Neuronal stem cell (in vitro differentiated cells): ENCODE measurements at places on chromosomes 3 and 15.

GRCh38 chr3:189355481-189356201 lies 183.9 kb downstream of the TPRG1 start:
- DNase-seq = no peak

DNA sequence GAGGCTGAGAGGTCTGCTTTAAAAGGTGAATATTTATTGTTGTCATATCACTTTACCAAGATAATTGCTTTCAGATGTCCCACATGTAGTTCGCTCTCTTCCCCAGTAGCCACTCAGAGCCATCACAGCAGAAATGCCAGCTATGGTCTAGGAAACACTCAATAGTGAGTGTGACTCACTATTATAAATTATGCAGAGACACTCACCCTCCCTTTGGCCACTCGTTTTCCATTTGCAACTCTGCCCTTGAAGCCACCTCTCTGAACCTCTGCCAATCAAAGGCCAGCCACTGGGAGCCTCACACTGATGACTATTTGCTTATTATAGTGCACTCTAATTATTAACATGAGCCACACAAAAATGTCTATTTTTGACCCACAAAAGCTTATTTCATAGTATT lies 328.1 kb upstream of the ATP10A start:
- DNase-seq = no peak

DNA sequence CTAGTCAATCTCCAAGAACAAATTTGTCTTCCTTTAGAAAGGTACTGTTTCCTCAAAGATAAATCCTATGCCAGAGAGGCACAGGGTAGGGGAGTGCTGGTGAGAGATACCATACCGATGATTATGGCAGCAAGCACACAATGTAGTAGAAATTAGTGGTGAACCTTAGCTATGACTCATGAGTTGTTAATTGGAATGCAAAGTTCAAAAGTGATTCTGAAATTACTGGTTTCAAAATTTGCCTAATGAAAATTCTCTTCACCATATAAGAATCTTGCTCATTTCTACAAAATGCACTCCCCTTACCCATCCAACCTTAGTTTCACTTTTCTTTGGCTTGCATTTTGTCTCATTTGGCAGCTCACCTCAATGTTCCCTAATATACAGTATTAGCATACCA lies 139.5 kb upstream of the SLC2A2 start:
- no peak for DNase-seq

DNA sequence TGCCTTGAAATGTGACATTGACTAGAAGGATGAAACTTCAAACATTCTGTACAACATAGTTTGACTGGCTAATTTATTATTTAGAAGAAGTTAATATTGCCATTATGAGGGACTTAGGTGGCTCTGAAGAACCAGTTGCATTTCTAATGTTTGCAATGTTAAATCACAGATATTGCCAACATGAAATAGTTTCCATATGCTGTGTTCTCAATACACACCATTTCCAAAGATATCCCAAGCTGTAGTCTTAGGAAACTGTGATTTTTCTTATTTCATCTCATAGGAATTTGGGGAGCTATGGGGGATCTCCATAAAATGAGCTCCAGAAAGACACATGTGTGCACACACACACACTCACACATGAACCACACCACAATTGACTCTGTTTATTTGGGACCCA lies 36.3 kb downstream of the ALG1L2 start:
- no peak for DNase-seq

- DNase-seq = no peak
These were observed 279.4 kb upstream of the ARL6 start for GRCh38 chr3:97485206-97485605.
